ENCODE measurements at places on chromosomes 6 and 20.

DNA sequence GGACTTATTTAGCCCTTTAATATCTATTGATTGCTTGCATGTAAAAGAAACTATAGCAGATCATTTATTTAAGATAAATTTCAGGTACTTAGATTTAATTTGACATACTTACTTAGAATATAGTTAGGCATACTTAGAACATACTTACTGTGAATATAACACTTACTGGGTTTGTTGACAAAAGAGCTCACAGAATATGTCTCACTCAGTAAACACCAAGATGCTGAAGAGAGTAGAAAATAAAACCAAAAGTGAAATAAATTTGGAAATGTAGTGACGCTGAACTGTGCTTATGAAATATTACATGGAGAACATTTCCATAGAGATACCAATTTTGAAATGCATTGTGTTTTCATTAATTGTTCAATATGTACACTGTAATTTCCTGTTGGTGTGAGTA, 615.4 kb upstream of the MAN1A1 start:
- H3K27me3 ChIP-seq = no peaks in the 10 kb centered on the region
- H3K4me1 ChIP-seq = no peaks in the 10 kb centered on the region
- no peak overlapping the region for H3K27ac ChIP-seq
- no peaks in the 10 kb centered on the region for H3K36me3 ChIP-seq

DNA sequence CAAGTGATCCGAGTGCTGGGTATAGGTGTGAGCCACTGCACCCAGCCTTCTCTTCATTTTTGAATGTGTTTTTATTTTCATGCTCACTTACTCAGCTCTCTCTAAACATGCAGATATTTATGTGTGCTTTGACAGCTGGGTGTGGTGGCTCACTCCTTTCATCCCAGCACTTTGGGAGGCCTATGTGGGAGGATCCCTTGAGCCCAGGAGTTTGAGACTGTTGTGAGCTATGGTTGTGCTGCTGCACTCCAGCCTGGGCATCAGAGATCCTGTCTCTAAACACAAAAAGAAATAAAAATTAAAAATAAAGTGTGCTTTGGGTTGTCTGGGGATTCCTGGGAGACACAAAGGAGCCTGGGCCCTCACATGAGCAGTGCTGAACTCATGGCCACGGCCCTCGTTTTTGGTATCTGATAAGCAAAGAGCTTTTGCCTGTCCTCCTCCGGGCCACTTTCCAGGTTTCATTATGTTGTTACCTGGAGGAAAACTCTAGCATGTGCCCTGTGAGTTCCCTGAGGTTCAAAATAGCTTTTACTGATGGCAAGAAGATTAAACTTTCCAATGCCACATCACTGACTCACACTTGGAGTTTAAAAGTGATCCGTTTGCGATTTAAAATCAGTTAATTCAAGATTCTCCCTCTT, 78.5 kb downstream of the CD164 start:
- H3K27ac ChIP-seq = peak overlapping the region; percentile 24
- H3K36me3 ChIP-seq = no peaks in the 10 kb centered on the region
- DNase-seq = peak; percentile 63
- H3K4me3 ChIP-seq = no peak overlapping the region
- H3K27me3 ChIP-seq = no peaks in the 10 kb centered on the region
- peaks cover 3% of the 10 kb centered on the region for H3K4me1 ChIP-seq

DNA sequence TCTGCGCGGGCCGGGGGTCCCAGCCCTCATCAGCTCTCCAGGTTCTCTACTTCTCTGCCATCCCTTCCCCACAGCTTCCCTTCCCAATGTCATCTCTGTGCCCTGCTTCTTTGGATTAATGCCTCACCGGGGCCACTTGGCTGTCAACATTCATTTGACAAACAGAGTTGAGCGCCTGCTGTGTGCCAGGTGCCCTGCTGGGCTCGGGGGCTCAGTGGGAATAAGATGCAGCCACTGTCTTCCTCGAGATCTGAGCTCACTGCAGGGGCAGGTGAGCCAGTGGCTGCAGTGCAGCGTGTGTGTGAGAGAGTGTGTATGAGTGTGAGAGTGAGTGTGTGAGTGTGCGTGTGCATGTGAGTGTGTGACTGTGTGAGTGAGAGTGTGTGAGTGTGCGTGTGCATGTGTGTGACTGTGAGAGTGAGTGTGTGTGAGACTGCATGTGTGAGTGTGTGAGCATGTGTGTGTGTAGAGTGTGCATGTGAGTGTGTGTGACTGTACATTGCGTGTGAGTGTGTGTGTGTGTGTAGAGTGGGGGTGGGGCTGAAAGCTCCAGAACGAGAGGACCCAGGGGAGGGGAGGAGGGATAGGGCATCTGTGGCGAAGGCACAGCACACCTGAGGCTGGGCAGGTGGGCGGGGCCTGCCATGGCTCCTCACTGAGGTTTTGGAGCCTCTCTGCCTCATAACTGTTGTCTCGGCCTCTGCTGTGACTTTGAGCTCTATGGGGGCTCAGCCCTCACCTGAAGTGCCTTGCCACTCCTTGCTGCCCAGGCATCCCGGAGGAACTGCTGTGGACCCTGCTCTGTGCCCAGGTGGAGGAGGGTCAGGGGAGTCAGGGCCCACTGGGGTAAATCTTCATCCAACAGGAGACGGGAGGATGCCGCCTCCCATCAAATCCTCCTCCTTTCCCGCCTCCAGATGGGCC, 36.5 kb upstream of the PHACTR3 start:
- H3K4me1 ChIP-seq = no peaks in the 10 kb centered on the region
- H3K36me3 ChIP-seq = no peaks in the 10 kb centered on the region
- H3K27me3 ChIP-seq = peaks cover 2% of the 10 kb centered on the region
- H3K27ac ChIP-seq = no peak overlapping the region

DNA sequence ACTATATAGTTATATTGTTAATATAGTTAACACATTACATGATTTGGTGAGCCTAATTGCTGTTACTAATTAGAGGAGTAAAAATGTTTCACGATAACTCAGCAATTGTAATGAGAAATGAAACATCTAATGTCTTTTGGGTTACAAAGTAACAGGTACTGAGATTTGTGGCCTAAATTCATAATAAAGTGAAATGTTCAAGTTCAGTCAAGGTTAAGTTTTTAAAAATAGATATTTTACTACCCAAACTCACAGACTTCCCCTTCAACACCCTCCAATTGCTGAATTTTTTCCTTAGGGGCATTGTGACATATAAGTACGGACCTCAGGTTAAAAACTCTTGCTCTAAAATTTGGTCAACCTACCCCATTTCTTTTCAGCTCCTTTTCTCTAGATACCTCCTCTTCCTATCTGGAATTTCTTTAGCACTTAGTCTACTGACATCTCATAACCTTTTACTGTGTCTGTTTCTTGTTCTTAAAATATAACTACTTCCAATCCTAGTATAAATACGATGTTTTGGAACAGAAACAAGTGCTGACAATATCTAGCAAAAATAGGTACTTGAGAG, 112.3 kb upstream of the PRSS16 start:
- H3K27ac ChIP-seq = peak overlapping the region; percentile 95
- no peak overlapping the region for H3K4me3 ChIP-seq
- H3K36me3 ChIP-seq = no peaks in the 10 kb centered on the region
- peaks cover 23% of the 10 kb centered on the region for H3K4me1 ChIP-seq

- H3K36me3 ChIP-seq = no peaks in the 10 kb centered on the region
- H3K4me3 ChIP-seq = no peak overlapping the region
- no peaks in the 10 kb centered on the region for H3K4me1 ChIP-seq
These were observed 31.6 kb upstream of the LY86 start for GRCh38 chr6:6556738-6557503.

Measured in small intestine (tissue), 16 donors.